G401 (cell line): ENCODE measurements at places on chromosomes 3 and 15. TPM values are rescaled to one million over a fixed set of nuclear protein-coding genes. Genes with fewer than 3 reads are reported as not detected.

DNA sequence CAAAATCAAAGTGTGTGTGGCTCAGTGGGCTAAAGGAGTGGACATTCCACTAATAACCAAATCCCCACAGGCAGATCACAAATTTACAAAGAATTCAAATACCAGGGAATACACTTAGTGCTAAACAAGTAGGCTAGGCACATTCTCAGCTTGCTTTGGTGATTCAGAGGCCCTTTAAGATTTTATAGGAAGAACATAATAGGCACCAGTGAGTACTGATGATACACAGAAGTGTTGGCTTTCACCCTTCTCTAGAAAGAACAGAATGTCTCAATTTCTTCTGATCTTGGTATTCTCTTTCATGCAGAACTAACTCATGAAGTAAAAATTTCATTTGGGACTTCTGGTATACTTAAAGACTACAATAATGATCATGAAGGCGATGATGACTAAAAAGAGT is 55.0 kb downstream of the POLR2M start:
- DNase-seq, result no peak

The C3orf85 gene
- total RNA-seq, result not detected in 2 replicates

The C3orf22 gene
- total RNA-seq, result not detected in 2 replicates

The NCKIPSD gene
- total RNA-seq, result 12.9 and 17.1 TPM in 2 replicates

DNA sequence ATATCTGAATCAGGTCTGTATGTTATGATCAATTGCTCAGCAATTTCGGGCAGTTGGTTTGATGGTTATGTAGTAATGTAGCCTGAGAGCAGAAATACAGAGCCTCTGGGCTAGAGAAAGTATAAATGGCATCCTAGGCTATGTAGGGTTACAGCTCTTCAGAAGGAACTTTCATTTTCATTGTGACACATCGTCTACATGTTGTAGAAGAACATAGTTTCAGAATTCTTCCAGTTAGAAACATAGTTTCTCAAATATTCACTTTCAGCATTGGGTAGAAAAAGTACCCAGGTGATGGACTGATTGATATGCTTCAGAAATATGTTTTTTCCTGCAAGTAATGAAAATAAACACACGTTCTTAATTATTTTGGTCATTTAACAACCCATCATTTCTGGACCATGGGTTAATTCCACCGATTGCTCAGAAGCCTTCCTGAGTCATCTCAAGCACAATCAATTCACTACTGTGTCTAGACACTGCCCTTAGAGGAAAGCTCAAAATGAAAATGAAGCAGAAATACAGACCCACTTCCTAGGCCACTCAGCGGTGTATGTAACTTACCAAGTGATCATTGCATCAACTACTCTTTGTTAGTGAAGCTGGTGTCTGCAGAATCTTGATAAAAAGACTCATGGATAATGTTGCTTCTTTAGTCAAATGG is 88.8 kb upstream of the TSEN2 start:
- no peak for DNase-seq

The AADACL2 gene
- total RNA-seq, result not detected in 2 replicates

- DNase-seq, result no peak
Observed at GRCh38 chr3:125213946-125214542, 1.5 kb upstream of the SLC12A8 start.

- no peak for DNase-seq
Observed at GRCh38 chr3:147934451-147935180, 525.5 kb downstream of the ZIC1 start.

DNA sequence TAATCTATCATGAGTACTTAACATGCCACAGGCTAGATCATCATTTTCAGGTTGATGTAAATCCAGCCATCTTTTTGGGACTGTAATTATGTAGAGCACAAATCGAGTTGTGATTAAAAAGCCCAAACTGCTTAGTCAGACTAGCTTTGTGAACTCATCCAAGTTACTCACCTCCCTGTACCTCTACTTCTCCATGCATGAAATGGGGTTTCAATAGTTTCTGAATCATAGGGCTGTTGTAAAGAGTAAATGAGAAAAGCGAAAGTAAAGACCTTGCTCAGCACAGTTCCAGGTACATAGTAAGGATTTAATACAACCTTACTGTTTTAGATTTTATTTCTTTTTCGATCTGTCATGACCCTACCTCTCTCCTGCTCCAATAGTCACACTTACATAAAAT is 85.6 kb upstream of the GAP43 start:
- no peak for DNase-seq

The SPTBN5 gene
- total RNA-seq, result 0.37 and 3.5 TPM in 2 replicates

GRCh38 chr3:17352620-17353019 is 389.8 kb downstream of the TBC1D5 start:
- no peak for DNase-seq

DNA sequence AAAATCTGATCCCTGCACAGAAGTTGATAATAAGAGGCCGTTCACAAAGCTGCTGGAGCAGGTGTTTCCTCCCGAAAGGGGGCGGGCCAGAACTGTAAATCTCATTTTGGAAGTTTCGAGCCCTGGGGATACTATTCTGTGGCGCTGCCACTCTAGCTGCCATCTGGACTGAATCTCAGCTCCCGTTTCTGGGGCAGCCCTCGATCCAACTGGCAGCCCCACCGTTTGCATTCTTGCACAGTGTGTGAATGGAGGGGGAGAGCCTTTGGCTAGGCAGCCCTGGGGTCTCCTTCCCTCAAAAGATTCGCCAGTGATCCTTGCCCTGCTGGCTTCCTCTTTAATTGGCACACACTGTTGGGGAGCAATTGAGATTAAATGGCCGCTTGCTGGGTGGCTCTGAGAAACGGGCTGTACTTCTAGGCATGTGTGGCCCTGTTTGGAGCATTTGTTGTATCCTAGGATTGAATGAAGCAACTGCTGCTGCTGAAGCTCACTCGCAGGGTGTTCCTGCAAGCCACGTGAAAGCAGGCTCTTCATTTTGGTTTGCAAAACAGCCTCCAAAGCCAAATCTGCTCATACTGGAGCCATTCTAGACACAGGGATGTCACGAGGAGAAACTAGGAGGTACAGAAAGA is 57.2 kb upstream of the TOPAZ1 start:
- peak; percentile 75 for DNase-seq

The ARHGEF26 gene
- 10.6 and 12.8 TPM in 2 replicates for total RNA-seq

GRCh38 chr3:79392479-79392878 is 375.3 kb downstream of the ROBO1 start:
- DNase-seq, result no peak

GRCh38 chr3:27939940-27940339 is 217.8 kb upstream of the EOMES start:
- DNase-seq, result no peak

GRCh38 chr3:184523825-184524615 is 37.6 kb upstream of the EPHB3 start:
- peak; percentile 23 for DNase-seq

GRCh38 chr3:47578119-47578632 is 489 bp downstream of the CSPG5 start:
- peak; percentile 49 for DNase-seq

The SAXO2 gene
- total RNA-seq, result 1.2 TPM in 1 of 2 replicates, not detected in the other

GRCh38 chr3:123632161-123632655 is 47.4 kb upstream of the HACD2 start:
- DNase-seq, result no peak

DNA sequence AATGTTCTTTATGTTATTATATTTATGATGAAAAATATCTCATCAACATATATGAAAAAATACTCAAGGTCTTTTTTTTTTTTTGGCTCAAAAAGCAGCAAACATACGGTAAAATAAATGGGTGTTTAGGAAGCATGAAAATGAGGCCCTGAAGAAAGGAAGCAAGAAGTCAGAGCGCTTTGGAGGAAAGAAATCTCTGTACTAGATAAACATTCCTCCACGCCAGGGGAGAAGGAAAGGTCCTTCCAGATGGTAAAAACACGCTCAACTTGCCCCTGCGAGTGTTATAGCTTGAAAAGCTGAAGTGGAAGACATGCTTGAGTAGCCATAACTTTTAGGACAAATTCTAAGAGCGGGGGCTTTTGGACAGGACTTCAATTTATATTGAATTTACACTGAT is 52.9 kb downstream of the FEM1B start:
- no peak for DNase-seq

The USP50 gene
- total RNA-seq, result not detected in 2 replicates

- peak; percentile 26 for DNase-seq
Observed at GRCh38 chr15:82100111-82100929, 54.5 kb upstream of the MEX3B start.

The DENND4A gene
- total RNA-seq, result 3.8 and 12.2 TPM in 2 replicates
